GM04504 (cell line): ENCODE measurements at places on chromosomes 5 and 9.

DNA sequence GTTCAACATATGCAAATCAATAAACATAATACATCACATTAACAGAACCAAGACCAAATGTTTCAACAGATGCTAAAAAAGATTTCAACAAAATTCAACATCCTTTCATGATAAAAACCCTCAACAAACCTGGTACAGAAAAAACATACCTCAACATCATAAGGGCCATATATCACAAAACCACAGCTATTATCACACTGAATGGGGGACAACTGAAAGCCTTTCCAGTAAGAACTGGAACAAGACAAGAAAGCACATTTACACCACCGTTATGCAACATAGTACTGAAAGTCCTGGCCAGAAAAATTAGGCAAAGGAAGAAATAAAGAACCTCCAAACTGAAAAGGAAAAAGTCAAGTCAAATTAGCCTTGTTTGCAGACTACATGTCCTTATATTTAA, 93.6 kb downstream of the DTWD2 start:
- no peak for DNase-seq

DNA sequence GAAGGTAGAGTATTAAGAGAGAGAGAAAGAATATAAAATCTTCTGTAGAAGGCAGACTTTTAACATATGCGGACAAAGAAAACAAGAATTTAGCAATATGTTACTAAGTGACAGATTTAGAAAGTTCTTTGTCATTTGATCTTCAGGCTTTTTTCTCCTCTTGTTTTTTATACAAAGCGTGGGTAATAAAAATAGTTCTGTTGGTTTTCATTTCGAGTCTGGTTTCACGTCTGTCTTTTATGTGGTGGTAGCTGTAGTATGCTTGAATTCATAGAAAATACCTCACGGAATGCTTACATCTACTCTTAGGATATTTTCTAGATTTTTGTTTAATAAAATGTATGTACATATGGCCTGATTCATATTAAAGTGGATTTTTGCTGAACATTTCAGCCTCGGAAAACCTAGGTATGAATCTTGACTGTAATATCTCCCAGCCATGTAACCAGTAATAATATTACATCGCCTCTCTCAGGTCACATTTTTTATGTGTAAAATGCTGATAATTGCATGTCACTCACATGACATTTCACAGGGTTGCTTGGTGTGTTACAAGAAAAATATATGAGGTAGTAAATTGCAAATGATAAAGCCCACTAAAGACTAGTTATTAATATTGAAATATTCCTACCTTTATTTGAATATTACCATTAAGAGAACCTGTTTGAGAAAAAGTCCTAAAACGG, 72.5 kb upstream of the TAF11L2 start:
- no peak for DNase-seq

- peak; percentile 97 for DNase-seq
Observed at GRCh38 chr5:167633931-167634341, 657.5 kb upstream of the WWC1 start.

DNA sequence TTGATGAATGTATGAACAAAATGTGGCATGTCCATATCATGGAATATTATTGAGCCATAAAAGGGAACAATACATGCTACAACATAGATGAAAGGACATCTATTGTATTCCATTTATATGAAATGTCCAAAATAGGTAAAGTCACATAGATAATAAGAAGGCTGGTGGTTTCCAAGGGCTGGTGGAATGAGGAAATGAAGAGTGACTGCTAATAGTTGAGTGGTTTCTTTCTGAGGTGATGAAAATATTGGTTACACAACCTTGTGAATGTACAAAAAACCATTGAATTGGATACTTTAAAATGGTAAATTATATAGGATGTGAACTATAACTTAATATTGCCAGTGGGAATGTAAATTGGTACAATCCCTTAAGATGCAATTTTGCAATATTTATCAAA, 5.2 kb downstream of the ARSB start:
- no peak for DNase-seq

DNA sequence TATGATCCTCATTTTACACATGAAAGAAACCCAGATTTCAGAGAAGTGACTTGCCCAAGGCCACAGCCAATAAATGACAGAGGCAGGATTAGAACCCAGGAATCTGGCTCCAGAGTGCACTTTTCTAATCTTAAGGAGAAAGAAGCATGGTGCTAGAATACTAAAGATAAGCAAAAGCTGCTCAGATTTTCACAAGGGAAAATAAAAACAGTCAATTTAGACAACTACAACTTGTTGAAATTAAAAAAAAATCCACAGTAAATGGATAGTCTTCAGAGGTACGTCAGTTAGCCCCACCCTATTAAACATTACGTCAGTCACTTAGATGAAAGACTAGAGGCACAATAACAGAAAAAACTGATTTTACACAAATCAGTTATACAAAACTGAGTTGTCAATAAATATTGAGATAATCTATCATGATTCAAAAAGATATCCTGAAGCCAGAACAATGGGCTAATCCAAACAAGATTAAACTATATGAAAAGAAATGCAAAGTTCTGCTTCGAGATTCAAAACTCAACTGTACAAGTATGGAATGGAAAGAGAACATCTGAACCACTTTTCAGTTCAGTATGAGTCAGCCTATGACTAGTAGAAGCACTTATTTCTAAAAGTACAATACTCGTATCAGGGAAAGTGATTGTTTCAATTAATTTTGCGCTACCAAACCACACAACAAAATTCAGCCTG, 9.3 kb downstream of the TMEM245 start:
- DNase-seq: no peak

- no peak for DNase-seq
Observed at GRCh38 chr5:120260651-120261050, 203.4 kb upstream of the PRR16 start.

DNA sequence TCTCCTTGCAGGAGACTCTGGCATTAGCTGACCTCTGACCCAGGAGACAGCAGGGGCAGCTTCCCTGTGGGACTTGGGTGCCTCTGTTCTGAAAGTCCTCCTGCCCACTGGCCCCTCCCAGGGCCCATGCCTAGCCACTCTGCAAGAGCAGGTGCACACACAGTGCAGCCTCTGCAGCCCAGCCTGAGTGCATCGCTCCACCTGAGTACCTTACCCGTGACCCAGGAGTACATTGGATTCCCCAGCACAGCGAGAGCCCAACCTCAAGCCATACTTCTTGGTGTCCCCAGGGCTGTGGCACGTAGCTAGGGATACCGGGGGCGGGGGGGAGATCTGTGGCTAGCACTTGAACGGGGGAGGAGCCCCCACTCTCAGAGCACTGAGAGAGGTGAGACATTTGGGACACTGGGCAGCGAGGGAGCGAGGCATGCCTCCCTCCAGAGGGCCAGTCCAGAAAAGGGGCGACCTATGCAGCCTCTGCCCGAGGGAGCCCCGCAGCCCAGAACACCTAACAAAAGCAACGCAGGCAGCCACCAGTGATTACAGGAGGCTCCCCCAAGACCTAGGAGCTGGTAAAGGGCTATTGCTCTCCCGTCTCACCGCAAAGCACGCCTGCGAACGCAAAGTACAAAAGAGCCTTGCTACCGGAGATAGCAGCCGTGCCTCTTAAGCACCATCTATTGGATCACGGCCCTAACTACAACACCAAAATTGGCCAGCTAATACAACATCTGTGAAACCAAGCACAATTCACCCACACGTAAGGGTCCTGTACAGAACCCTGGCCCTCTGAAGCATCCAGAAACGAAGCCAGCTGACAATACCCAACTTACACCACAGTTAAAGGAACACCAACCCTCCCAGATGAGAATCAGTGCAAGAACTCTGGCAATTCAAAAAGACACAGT, 826 bp upstream of the PRDM9 start:
- no peak for DNase-seq

DNA sequence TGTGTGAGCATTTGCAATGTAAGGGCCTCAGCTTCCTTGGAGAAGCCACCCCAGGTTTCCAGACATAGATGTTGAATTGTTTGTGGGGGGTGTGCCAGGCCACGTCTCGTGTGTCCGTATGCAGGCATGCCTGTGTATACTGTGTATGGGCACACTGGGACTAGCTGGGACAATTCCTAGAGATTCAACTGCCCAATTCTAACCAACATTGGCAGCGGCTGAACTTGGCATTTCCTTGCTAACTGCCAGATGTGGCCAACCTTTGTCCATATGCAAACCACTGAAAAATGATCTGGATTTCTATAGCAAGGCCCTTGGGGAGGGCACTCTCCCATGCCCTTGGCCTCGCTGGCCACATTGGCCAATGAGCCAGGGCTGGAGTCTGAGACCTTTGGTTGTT, 50.3 kb downstream of the SAR1B start:
- DNase-seq: no peak

DNA sequence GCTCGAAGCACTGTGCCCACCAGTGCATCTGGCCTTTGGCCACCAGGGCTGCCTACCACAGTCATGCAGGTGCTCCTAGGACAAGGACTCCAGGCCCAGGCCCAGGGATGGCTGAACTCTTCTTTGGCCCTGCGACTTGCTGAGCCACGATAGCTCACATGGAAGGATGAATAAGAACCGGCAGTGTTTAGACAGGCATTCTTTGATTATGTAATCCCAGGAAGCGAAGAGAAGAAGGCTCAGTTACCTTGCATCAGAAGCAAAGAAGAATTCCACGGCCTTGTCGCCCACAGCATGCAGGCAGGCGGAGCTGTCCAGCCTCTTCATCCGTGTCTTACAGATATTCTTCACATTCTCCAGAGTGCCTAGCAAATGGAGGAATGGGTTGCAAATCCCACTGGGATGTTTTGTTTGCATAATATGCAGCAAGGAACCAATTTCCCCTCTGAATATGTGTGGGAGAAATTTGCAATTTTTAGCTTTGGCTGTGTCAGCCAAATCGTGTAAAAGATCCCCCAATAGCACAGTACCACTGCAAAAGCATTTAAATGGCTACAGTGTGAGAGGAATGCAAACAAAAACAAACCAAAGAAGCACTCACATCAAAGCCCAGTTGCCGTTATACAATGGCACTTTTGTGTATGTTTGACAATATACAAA, 29.1 kb downstream of the GFPT2 start:
- no peak for DNase-seq

DNA sequence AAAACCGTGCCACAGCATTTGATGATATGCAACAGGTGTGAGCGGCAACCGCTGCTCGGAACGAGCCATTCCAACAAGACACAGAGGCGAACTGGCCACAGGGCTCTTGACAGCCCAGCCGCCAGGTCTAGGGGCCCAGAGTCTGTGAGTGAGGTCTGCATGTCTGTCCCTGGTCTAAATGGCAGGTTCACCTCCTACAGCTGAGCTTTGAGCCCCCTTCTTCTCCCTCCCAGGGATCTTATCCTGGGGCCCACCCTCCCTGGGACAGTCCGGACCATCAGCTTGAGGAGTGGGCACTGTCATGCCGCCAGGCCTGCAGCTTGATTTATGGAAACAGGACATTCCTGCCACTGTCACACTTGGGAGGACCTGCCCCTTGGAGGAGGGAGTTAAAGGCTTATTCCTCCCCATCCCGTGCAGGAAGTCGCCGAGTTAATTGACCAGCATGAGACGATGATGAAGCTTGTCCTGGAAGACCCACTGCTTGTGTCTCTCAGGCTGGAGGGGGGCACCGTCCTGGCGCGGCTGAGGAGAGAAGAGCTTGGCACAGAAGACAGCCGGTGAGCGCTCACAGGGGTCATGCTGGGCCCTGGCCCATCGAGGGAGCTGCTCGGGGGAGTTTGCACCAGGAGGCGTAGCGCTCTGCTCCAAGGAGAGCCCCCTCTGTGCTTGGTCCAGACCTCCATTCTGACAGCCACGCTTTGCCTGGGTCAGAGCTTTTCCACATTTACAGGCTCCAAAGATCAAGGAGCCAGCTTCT, 35.5 kb upstream of the LRRC14B start:
- no peak for DNase-seq

GRCh38 chr9:27471366-27471765, 52.7 kb upstream of the IFNK start:
- DNase-seq: no peak

DNA sequence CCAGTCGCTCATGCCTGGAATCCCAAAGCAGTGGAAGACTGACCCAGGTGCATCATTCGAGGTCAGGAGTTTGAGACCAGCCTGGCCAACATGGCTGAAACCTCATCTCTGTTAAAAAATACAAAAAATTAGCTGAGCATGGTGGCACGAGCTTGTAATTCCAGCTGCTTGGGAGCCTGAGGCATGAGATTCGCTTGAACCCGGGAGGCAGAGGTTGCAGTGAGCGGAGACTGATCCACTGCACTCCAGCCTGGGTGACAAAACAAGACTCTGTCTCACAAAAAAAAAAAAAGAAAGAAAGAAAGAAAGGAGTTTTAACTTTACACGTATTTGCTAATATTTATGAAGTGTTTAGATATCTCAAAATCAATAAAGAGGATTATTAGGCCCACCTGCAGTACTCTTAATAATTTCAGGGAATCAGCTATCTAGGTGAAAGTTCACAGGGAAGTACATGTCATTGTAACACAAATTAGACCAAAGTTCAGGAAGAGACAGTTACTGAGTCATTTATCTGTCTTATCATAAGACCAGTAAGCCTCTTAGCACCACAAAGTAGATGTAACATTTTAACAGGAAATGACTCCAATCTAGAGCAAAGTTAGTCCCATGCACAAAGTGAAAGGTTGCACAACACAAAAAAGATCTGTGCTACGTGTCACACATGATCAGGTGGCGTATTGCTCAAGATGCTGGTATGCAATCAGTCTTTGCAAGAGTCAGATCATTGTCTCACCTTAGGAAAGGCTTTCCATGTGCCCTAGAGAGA, 34.1 kb upstream of the PLIN2 start:
- peak; percentile 92 for DNase-seq

DNA sequence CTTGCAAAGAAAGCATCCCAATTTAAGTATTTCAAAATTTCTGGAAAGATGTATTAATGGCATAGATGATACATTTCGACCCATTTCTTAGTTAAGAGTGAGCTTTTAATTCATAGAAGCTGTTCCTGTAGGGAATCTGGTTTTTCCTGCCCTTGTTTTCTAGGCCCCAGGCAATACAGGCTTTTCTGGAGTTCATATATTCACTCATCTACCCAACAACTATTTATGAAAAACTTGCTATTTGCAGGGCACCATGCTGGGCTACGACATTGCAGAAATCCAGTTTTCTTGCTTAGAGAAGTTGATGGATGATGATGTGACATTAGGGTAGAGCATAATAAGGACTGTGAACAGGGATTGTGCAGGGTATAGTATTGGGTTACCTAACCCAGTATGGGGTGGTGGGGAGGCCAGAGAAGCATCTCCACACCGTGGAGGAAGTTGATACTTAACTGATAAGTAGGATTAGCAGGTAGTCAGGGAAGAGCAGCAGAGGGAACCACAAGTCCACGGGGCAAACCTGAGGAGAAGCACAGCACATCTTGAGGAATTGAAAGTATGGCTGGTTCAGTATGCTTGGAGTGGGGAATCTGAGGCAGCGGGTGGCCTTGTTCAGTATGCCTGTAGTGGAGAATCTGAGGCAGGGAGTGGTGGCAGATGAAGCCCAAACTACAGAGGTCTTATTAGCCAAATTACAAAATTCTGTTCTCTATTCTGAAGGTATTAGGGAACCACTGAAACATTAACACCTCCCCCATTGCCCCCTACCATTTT, 247.5 kb downstream of the ARRDC3 start:
- no peak for DNase-seq

GRCh38 chr5:128287740-128288139, 204.2 kb downstream of the SLC12A2 start:
- DNase-seq: no peak
